ENCODE measurements at places on chromosomes 6 and 20.

- no peak for DNase-seq
Observed at GRCh38 chr6:125983246-125983945, 2.9 kb upstream of the TRMT11 start.

DNA sequence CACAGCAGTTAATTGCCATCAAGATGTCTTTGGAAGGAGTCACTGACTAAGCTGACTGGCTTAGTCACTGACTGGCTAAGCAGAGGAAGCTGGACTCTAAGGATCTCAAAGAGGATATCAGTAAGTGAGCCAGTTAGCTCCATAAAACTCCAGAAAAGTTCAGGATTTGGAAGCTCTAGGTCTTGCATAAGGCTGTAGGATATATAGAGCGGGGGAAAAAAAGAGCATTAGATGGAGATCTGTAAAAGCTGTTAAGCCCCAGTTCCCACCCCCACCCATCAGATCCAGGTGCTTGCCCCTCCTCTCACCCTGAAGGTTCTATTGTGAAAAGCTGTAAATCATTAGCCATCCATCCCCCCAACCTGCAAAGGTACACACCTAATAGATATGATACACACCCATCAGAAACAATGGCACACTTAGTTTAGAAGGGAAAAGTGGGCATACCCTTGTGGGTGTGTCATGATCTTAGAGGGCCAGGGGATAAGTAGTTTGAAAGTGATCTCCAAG lies 32.2 kb downstream of the CARMIL1 start:
- DNase-seq: no peak

DNA sequence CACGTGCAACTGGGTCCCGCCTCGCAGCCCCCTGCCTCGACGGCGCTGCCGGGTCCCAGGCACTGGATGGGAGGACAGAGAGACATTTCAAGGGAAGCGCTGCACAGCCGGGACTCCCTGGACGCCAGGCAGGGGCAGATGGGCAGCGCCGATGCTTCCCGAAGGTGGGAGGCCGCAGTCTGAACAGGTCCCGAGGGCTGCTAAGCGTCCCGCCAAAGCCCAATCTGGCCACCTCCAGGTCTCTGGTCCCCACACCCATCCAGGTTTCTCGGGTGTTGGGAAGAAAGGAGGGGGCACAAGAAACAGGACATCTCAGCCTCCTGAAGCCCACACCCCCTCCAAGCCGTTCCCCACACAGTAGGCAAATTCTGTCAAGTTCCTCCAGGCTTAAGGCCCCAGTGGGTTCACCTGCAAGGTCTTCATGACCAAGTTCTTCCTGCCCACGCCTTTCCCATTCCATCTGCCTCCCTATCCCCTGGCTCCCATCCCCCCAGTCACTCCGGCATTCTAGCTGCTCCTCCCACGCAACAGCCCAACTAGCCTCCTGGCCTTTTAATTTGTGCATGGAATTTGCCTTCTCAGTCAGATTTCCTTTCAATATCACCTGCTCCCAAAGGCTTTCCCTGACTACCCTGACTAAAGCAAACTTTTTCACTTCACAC lies 5.4 kb upstream of the CPXM1 start:
- DNase-seq: no peak

- DNase-seq: no peak
Observed at GRCh38 chr20:50877232-50877743, 53.9 kb downstream of the ADNP start.
